HFFc6 (cell line): ENCODE measurements at places on chromosomes 5 and 9.

DNA sequence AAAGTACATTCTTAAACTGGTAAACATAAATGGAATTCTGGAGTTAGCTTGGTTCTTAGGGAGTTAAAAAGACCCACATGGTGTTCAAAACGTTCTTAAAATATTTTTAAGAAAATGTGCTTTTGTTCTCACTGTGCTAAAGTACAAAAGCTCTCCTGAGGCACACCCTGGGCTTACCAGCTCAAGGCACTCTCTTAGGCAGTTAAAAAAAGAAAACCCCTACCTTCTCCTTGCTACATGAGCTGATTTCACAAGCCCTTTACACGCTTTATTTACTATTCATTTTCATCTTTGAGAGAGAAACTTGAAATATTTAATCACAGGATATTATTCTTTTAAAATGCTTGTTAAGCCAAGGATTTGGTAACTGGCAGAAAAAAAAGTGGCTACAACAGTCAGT lies 723.3 kb upstream of the GRAMD2B start:
- DNase-seq: no peak

GRCh38 chr9:137311986-137312851 lies 10.1 kb upstream of the NRARP start:
- DNase-seq: no peak

GRCh38 chr5:132134384-132134783 lies 60.8 kb downstream of the CSF2 start:
- DNase-seq: peak; percentile 27

GRCh38 chr9:16125629-16126028 lies 572.8 kb downstream of the CCDC171 start:
- no peak for DNase-seq

- DNase-seq: no peak
These were observed 172.4 kb downstream of the SYK start for GRCh38 chr9:90974016-90974415.

DNA sequence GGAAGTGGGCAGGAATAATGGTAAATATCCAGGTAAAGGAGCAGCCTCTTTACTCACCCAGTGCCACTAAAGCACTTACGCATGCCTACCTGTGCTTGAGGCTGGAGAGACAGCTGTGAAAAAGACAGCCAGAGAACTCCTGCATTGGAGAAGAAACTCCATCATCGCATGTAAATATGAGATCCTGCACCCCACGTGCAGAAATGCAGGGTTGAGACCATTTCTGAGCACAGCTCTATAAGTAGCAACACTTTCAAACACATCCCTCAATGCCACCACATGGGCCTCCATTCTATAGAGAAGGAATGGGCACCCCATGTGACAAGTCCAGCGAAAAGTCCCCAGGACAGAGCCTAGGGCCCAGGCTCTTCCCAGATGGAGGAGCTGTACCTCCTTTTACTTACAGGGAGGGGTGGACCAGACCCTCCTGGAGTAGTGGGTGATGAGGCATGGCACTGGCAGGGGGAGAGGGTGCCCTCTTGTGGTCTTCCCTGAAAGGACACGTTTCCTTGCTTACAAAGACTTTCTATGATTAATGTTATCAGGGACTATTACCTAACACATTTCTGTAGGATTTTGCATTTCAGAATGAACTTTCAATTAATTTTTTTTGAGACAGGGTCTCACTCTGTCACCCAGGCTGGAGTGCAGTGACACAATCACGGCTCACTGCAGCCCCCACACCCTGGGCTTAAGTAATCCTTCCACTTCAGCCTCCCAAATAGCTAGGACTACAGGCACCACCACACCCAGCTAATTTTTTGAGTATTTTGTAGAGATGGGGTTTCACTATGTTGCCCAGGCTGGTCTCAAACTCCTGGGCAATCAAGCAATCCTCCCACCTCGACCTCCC lies 55.3 kb upstream of the IL17B start:
- peak; percentile 69 for DNase-seq

DNA sequence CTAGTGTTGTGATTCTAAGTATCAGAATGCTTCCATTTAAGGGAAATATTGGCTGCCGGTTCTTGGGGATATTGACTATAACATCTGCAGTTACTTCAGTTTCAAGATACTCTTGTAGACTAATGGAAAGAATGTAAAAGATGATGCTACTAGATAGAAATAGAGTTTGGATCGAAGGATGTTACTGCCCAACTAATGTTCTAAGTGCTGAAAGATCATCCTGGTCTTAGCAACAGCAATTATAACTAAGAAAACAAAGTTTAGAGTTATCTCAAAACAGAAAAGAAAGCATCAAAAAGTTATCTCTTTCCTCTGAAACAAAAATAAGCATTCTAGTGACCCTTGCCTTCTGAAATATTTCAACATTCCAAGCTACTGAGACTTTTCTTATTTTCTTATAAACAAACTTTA lies 49.9 kb downstream of the ITGA1 start:
- DNase-seq: peak; percentile 36

- DNase-seq: peak; percentile 61
These were observed 13.3 kb downstream of the CAPSL start for GRCh38 chr5:35924950-35925722.

DNA sequence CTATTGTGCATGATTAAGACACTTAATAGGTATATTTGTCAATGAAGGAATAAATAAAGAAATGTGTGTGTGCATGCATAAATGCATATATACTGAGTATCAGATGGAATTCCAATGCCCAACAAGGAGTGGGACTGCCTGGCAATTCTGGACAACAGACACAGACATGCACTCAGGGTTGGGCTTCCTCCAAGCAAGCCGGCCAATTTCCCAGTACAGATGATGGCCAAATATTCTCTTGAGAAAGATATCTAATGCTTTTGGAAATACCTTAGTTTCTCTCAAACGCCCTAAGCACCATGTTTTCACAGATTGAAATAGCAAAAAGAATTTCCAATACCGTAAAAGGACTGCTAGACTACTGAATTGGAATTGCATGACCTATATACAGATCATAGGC lies 11.1 kb downstream of the FTMT start:
- DNase-seq: no peak

DNA sequence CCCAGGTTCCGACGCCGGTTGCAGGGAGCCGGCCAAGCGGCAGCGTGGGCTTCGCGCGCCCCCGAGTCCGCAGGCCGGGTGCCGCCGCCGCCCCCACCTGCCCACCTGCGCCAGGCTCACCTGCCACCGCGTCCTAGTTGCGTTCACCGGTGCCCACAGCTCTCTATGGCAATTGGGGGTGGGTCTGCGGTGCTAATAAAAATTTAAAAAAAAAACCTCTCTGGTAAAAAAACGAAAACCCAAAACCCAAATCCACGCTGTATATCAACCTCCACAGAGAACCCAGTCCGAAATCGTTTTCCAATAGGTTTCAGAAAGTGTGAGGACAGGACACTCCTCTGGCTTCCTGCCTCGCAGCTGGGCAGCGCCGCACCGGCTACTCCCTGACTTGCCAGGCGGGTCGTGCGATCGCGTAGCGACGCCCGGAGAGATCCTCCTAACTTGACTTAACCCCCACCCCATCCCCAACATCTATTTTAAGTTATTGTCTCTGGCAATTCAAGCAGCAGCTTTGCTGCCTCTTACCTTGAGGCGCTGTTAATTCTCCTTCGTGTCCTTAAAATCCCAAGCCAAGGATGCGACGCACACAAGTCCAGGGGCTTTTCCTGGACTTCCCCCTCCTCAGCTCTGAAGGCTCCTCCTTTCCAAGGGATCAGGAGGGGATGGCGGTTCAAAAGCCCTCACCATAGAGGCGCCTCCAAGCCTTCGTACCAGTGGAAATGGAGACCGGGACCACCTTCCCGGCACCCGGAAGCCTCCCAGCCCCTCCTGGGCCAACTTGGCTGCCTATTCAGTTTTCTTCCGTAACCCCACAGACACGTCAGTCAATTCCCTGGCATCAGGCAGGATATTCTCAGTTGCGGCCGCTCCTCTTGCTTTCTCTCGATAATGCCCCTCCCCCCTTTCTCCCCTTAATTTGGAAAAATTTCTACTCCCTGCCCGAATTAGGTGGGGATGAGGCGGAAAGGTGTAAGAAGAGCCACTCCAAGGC lies 1639.4 kb upstream of the C9orf72 start:
- no peak for DNase-seq

DNA sequence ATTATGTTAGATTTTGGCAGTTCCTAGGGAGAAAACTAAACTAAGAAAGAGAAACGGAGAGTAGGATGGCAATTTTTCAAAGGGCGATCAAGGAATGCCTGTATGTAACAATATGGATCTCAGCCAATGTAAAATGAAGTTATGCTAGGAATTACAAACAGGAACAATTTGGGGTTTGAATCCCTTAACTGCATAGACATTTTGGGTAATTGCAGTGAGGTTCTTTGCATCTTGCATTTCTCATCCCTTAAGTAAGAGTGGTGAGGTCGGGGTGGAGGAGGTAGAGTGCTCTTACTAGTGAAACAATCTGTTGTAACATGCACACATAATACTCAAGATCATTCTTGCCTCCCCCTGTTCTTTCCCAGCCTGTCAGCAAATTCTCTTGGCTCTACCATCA lies 137.6 kb downstream of the NPR3 start:
- no peak for DNase-seq

- DNase-seq: no peak
These were observed 120.5 kb downstream of the NPR3 start for GRCh38 chr5:32831624-32832023.

DNA sequence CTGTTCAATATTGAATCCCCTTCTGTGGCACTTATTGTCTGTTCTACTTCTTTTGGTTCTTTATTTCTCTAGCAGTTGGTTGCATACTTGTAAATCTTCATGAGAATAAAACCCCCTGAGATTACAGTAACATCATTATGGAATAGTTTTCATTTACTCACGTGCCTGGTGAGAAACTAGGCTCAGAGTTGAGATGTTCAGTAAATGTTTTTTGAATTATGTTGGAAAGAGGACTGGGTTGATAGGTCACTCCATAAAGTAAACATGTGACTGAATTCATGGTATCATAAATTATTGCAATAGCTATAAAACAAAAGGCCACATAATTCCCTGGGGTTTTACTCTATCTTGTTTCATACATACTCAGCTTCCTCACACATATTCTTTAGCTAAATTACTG lies 174.2 kb upstream of the C9orf72 start:
- no peak for DNase-seq

- no peak for DNase-seq
These were observed 30.4 kb downstream of the FBXW11 start for GRCh38 chr5:171975877-171976667.

DNA sequence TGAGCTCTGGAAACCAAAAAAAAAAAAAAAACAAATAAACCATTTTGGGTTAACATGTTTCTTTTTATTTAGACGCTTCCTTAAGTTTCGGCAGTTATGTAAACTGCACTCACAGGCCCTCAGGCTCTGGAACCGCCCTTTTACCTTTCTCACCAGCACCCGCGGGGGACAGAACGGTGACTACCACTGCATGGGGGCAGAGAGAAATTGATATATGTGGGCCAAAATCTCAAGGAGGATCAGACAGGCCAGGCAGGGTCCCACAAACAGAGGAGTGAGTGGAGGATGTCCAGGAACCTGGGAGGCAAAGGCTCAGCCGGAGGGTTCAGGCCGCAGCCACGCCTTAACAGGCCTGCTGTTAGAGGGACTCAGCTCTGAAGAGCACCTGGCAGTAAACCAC lies 54.4 kb downstream of the IRX2 start:
- DNase-seq: no peak

DNA sequence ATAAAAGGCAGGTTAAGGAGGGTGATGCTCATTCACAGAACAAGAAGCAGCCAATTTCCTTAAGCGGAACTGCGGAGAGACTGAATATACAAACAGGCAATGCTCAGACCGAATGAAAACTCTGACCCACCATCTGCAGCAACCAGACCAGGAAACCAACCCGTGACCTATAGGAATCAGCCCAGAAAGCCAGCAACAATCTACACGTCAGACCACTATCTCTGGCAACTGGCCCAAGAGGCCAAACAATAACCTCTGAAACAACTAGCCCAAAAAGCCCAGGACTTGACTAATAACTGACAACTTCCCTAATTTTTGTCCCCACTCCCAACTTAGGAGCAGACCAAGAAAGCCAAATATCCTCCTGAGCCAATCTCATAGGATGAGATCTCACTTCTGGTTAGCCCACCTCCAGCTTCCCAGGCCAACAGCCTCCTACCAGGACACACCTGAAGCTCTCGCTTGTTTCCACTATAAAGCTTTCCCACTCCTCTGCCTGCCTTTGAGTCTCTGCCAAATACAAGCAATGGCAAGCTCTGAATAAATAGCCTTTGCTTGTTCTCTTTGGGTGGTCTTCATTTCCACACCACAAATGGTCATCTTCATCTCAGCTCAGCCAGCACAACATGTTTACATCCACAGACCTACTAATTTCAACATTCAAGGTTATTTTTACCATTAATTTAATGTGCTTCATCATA lies 168.5 kb downstream of the HSD17B3 start:
- DNase-seq: no peak

GRCh38 chr9:126793686-126794417 lies 11.0 kb upstream of the ZBTB43 start:
- DNase-seq: no peak

DNA sequence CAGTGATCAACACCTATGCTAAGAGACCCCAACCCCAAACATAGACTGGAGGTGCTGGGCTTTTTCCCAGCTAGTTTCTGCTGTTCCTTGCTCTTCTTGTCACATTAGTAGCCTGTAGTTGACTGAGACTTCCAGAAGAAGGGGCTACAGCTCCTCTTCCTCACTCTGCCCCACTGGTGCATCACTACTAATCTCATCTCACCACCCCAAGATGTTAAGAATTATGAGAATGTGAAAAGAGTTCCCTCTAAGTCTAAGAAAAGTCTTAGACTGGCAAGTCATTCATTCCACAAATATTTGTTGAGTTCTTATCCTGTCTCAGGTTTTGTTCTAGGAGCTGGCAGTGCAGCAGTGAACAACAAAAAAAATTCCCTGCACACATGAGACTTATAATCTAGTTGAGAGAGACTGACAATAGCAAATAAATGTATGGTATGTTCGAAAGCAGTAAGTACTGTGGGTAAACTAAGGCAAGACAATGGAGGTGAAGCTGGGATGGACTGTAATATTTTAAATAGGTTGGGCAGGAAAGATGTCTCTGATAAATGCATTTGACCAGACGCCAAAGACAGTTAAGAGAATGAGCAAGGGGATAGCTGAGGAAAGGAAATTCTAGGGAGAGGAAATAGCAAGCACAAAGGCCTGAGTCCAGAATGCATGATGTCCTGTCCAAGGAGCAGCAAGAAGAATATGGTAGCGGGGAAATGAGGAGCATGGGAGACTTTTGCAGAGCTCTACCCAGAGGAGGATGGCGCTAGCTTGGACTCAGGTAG lies 92.3 kb downstream of the PTCD2 start:
- DNase-seq: peak; percentile 84

DNA sequence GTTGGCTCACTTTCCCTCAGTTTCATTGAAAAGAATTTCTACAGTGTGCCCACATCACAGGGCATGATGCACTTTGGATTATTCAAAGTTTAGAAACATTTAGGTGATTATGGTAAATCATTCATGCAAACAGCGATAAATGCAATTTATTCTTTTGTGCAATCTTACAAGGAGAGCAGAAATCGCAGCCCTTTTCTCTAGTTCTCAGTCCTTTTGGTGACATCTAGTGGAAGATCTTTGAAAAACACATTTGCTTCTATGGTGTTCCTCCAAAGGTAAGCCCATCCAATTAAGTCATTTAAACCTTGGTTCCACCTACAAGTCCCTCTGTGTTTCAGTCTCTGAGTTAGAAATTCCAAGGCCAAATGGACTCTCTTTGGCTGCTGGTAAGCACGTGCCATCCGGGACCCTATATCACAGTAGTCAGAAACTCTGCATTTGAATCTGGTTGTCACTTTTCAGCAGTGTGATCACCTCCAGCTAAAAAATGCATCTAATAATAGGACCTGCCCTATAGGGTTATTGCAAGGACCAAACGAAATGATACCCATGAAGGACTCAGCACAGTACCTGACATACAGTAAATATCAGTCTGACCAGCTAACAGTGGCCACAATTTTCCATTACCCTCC lies 66.4 kb downstream of the MACROH2A1 start:
- peak; percentile 68 for DNase-seq
